Stimulated activated CD8-positive, alpha-beta memory T cell treated with anti-CD3 and anti-CD28 coated beads, Interleukin-15, amount 100 ng/mL, for 4 hours (primary cell): ENCODE measurements at places on chromosomes 3 and 15.

DNA sequence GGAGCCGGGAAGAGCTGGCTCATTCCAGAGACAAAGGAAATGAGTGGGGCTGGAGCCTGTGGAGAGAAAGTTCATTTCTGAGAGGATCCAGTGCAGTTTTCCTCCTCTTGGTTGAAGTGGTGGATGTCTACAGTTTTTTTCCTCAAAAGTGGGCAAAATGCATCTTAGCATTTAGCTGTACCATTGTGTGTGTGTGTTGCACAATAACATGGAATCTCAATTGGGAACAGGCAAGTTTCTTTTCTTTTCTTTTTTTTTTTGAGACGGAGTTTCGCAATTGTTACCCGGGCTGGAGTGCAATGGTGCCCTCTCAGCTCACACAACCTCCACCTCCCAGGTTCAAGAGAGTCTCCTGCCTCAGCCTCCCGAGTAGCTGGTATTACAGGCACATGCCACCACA, 101.5 kb upstream of the UBE2E1 start:
- DNase-seq: no peak

DNA sequence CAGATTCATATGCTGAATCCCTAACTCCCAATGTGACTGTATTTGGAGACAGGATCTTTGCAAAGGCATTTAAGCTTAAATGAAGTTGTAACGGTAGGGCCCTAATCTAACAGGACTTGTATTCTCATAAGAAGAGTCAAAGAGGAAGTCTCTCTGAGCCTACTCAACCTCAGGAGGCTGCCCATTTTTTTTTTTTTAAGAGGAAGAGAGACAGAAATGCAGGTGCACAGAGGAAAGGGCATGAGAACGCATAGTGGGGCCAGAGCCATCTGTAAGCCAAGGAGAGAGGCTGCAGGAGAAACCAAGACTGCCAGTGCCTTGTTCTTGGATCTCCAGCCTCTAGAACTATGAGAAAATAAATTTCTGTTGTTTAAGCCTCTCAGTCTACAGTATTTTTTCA, 28.4 kb downstream of the ZNF860 start:
- no peak for DNase-seq

- DNase-seq: no peak
Observed at GRCh38 chr3:23867838-23868237, 49.0 kb downstream of the NKIRAS1 start.

DNA sequence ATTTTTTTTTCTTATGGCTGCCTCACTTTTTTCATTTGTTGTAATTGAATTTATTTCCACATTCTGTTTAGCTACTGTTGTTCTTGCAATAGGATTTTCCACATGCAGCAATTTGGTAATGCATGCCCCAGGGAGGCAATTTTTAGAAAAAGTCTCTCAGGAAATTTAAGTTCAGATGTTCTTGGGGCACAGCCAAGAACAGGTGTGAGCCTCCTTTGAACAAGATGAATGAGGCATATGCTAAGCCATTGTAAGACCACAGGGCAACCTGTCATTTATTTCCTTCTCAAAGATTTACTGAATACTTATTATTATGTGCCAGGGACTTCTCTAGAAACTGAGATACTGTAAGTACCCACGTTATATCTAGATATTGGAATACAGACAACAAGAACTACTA, 549.5 kb downstream of the DIPK2A start:
- no peak for DNase-seq

DNA sequence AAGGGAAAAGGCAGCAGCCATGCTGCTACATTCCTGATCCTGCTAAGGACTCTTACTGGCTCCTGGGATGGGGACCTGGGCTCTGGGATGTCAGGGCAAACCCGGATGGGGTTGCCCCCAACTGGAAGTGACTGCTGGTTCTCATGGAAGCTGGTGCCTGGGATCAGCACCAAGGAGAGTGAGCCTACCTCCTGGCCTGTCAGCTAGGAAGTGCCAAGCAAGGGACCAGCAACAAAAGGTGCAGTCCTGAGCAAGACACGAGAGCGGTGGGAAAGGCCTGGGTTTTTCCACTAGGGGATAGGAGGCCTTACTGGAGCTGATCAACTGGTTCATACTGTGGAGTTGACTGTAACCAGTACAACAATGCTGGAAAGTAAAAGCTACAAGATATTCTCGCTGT, 47.9 kb upstream of the SYNM start:
- DNase-seq: no peak
